ENCODE measurements at places on chromosomes 3 and 15. TPM values are rescaled to one million over a fixed set of nuclear protein-coding genes. Genes with fewer than 3 reads are reported as not detected.
A peak's percentile ranks its signal among the peaks of the same experiment; 100 is the strongest.

DNA sequence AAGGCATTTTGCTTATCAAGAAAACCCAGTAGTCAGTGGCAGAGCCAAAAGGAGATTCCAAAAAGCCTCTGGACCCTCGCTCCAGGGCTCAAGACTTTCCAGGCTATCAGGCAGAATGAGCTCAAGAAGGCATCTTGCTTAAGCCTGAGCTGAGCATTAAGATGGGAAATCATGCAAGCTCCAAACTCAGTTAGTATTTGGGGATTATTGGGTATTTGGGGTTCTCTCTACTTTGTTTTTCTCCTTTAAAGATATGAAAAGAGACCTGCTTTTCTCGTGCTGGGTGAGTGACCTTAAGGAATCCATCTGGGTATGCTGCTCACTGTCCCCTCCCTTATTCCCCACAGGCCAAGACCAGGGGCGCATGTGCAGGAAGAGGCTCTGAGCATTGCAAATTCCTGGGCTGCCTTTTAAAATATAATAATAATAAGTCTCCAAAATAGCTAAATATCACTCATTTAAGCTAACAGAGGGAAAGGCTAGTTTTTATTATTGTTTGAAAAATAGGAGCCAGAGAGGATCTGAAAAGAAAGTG lies 75.4 kb upstream of the HACD2 start:
- DNase-seq, result no peak

Gene POLQ
- 0.97 TPM for total RNA-seq

DNA sequence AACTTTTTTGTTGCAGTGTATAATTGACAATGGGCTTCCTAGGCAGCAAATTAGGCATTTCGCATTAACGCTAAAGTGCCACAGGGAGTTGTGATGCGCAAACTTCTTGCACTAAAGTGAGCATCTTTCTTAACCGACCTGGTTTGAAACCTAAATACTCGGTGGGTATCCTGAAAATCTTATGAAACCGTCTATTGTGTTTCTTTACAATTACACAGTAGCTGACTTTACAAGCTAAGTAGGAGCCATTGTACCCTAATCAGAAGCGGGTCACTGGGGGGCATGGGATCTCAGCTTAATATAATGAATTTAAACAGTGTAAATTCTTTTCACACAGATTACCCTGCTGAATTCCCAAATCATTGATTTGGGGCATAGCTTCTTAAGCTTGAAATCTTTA lies 328.0 kb downstream of the KCNH8 start:
- no peak for DNase-seq

- no peak for DNase-seq
Observed at GRCh38 chr3:13710251-13710650, 161.3 kb downstream of the FBLN2 start.

Gene SLC12A1
- not detected for total RNA-seq

- DNase-seq, result no peak
Observed at GRCh38 chr15:40270246-40270995, 12.4 kb downstream of the ANKRD63 start.

DNA sequence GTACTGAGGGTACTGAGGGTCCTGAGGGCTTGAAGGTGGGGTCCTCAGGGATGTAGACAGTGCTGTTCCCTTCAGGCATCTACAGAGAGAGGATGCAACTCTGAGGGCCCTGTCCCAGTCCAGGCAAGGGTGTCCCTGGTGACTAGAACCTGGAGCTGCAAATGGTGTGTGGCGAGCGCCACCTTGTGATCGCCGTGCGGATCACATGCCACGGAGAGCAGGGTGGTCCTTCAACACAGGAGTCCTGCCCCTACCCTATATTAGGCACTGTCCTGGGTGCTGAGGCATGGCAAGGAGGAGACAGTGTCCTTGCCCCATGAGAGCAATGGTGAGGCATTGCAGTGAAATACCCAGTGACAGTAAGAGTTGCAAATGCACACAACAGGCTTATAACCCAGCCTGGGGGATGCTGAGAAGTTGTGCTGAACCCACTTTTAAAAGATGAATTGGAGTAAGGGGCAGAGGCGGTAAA lies 23.6 kb downstream of the RHCG start:
- peak; percentile 80 for DNase-seq

Gene WDR93
- 0.29 TPM for total RNA-seq

DNA sequence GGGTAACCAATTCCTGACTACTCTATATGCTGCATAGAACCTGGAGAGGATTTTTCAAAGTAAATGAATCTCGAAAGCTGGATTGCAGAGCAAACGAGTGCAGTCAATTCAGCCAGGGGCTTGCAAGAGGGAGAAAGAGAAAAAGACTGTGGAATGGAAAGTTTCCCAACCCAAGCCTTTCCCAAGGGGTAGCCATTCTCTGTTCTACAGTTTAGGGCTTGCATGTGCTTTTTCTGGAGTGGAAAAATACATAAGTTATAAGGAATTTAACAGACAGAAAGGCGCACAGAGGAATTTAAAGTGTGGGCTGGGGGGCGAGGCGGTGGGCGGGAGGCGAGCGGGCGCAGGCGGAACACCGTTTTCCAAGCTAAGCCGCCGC lies 511 bp upstream of the RARB start:
- DNase-seq, result no peak

GRCh38 chr3:189779166-189779565 lies 148.0 kb downstream of the TP63 start:
- DNase-seq, result no peak

Gene P3H2
- total RNA-seq, result not detected

DNA sequence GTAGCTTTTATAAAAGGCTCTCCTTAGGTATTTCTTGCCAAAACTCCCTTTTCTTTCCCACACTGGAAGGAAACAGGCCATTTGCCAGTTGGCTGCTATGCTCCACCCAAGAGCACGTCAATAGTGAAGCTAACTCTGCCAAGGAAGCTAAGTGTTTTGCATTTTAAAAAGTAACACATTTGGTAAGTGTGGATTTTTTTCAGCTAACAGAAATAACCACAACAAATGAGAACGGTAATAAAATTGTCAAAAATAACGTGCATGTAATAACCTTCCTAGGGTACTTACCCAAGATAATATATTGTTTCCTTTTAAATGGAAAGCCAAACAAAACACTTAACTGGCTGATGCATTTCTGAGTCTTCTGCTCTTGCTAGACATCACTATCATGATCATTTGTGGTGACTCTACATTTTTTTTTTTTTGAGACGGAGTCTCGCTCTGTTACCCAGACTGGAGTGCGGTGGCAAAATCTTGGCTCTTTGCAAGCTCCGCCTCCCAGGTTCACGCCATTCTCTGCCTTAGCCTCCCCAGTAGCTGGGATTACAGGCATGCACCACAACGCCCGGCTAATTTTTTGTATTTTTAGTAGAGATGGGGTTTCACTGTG lies 4.6 kb downstream of the DPP8 start:
- DNase-seq, result no peak

GRCh38 chr3:76063811-76064210 lies 278.5 kb upstream of the ZNF717 start:
- DNase-seq, result no peak

GRCh38 chr3:71316066-71316777 lies 267.3 kb downstream of the FOXP1 start:
- no peak for DNase-seq

Gene LARP6
- not detected for total RNA-seq

GRCh38 chr3:117252208-117252607 lies 542.6 kb downstream of the TUSC7 start:
- DNase-seq, result no peak

GRCh38 chr15:70447521-70447920 lies 315.8 kb downstream of the UACA start:
- DNase-seq, result no peak

DNA sequence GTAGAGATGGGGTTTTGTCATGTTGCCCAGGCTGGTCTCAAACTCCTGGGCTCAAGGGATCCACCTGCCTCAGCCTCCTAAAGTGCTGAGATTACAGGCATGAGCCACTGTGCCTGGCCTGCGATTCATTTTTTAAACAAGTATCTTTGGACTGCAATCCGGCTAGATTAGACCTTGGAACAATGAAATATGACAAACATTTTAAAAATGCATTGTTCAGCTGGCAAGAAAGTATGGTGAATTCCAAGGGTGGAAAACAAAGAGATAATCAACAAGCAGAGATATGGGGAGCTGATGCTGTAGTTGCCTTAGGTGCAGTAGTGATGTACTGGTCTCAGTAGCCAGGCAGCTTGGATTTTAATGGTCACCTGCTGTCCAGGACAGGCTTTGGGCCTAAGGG lies 95.8 kb upstream of the GOLGA8J start:
- DNase-seq, result no peak

DNA sequence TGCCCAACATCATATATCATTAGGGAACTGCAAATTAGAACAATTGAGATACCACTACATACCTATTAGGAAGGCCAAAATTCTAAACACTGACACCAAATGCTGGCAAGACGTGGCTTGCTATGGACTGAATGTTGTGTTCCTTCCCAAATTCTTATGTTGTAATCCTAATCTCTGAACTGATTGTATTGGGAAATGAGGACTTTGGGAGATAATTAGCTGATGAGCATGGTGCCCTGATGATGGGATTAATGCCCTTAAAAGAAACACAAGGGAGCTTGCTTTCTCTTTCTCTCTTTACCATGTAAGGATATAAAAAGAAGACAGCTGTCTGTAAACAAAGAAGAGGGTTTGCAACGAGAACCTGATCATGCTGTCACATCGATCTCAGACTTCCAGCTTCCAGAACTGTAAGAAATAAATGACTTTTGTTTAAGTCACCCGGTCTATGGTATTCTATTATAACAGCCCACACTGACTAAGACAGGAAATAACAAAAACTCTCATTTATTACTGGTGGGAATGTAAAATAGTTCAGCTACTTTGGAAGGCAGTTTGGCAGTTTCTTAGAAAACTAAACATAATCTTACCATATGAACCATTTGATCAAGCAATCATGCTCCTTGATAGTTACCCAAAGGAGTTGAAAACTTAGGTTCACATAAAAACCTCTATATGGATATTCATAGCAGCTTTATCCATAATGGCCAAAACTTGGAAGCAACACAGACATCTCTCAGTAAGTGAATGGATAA lies 458.3 kb upstream of the CBLB start:
- no peak for DNase-seq

DNA sequence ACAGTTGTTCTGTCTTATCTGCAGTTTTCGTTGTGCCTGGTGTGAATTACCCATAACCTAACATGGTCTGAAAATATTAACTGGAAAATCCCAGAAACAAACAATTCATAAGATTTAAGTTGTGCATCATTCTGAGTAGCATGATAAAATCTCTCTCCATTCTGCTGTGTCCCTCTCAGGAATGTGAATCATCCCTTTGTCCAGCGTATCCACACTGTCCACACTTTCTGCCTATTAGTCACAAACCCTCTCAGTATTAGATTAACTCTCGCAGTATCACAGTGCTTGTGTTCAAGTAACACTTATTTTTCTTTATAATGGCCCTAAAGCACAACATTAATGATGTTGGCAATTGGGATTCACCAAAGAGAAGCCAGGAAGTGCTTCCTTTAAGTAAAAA lies 203.2 kb downstream of the CGGBP1 start:
- DNase-seq, result no peak

DNA sequence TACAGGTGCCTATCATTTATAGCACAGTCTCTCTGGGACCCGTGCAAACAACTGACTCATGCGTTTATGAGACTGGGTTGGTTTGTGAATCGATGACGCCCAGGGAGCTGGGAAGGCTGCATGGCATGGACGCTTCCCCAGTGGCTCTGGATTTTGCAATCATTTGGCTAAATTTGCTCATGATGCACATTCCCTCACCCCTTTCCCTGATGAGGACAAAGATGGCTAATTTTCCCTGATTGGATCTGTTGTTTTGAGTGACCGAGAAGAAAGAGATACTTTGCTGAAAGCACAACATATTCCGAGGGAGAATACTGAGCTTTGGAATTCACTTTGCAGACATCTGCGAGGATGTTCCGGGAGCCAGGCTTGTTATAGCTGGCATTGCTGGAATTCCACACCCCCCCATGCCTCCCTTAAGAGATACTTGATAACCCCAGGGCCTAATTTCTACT lies 51.1 kb downstream of the CGNL1 start:
- DNase-seq, result no peak

- peak; percentile 77 for DNase-seq
Observed at GRCh38 chr3:16897254-16897926, 12.6 kb downstream of the PLCL2 start.

Gene MITF
- total RNA-seq, result not detected

DNA sequence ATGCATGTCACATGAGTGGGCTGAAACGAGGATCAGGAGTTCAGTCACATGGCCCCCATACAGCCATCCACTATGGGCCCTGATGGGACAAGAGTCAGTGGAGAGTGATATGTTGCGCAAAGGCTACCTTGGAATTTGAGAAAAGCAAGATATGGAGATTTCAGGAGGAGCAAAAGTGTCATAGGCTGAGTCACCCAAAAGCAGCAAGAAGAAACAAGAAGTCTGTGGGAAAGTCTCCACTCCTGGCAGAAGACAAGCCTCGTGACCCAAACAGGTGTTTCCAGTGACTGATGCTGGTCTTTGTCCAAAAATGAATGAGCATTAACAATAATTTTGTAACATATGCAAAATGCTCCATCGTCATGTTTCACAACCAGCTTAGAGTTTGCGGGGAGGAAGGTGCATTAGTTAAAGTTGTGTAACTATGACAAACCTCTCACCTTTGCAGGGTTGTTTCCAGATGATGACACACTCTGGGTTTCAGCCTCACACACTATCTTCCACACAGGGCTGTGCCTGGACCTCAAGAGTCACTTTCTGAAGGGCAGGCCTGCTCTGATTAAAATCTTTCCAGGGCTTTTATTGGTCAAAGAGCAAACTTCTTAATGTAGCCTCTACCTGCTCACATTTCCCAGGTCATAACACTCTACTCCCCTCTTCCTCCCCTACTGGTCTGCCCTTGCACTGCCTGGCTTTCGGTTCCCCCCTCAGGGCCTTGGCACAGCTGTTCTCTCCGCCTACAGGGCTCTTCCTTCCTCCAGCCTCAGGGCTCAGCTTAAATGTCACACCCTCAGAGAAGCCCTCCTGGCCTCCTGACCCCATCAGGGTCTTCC lies 3.9 kb upstream of the DNASE1L3 start:
- DNase-seq, result peak; percentile 84

- DNase-seq, result no peak
Observed at GRCh38 chr3:38110314-38111050, 26.4 kb downstream of the ACAA1 start.

Gene TRIM42
- not detected for total RNA-seq

- DNase-seq, result no peak
Observed at GRCh38 chr3:145087038-145087437, 1073.9 kb downstream of the PLOD2 start.

- DNase-seq, result no peak
Observed at GRCh38 chr3:14512942-14513327, 27.2 kb downstream of the GRIP2 start.

Gene WDR72
- total RNA-seq, result not detected

DNA sequence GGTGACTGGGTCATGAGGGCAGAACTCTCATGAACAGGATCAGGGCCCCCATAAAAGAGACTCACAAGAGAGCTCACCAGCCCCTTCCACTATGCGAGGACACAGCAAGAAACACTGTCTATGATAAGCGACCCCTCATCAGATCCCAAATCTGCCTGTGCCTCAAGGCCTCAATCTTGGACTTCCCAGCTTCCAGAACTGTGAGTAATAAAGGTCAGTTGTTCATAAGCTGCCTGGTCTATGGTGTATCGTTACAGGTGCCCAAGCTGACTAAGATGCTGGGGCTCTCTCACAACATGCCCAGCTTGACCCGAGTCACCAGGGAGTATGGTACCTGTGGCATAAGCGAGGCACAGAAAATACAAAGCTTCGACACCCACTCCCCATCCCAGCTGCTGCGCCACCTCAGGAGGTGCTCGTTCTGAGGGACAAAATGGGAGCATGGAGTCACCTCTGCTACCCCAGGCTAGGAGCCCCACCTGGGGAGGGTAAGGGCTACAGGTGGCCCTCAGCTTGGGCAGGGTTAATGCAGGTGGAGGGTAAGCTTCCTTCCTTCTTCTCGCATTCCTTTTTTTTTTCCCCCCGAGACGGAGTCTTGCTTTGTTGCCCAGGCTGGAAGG lies 234.1 kb downstream of the ADAMTS17 start:
- DNase-seq, result no peak

Gene CYP11A1
- total RNA-seq, result not detected

All from B cell (primary cell).